ENCODE measurements at places on chromosomes 4 and X. TPM values are rescaled to one million over a fixed set of nuclear protein-coding genes. Genes with fewer than 3 reads are reported as not detected.

Gene TRAM1L1
- total RNA-seq, result 4.3 TPM

Gene PRICKLE3
- total RNA-seq, result 6.9 TPM

Gene LAS1L
- total RNA-seq, result 13.3 TPM

Gene MAGEB16
- not detected for total RNA-seq

Gene PPP3CA
- total RNA-seq, result 80.0 TPM

Gene ZDHHC15
- total RNA-seq, result 0.59 TPM

Gene TLR2
- total RNA-seq, result 0.36 TPM

Gene SPANXN4
- not detected for total RNA-seq

Gene YY2
- 1.4 TPM for total RNA-seq

Gene MAPK10
- total RNA-seq, result 12.1 TPM

Gene PYURF
- total RNA-seq, result 60.1 TPM

Gene SPIN4
- total RNA-seq, result 4.7 TPM

Gene PGAM4
- not detected for total RNA-seq

Gene SUPT20HL1
- total RNA-seq, result not detected

Gene PASD1
- total RNA-seq, result not detected

Gene KLHL13
- total RNA-seq, result 13.8 TPM

Gene BEX3
- 150 TPM for total RNA-seq

Gene TLR7
- under 0.01 TPM for total RNA-seq

Gene TKTL2
- not detected for total RNA-seq

Gene UCHL1
- 348 TPM for total RNA-seq

All from osteoblast (primary cell).